Smooth muscle cell of the brain vasculature (primary cell): ENCODE measurements at places on chromosomes 1 and 21.

DNA sequence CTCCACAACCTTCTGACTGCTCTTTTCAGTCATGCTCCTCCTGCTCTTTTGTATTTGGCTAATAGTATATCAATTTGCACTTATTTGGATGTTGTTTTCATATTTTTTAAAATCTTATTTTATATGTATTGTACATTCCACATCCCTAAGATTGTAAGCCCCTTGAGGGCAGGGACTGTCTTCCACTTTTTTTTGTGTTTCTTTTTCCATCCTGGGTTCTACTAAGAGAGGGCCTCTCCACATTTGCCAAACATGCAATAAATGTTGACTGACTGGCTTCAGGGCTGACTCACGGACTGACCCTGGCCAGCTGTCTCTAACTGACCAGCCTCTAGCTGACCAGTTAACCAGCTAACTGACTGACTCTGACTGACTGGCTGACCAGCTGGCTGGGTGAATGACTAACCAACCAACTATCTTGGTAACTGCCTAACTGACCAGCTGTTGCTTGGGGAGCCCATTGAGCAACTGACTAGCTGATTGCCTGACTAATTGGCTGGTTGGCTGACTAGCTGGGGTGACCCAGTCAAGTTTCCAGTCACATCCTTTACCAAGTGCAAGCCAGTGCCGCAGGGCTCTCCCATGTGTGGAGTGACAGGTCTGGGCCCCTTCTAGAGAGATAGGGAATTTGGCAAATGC, 16.1 kb downstream of the CSF1 start:
- DNase-seq = no peak

DNA sequence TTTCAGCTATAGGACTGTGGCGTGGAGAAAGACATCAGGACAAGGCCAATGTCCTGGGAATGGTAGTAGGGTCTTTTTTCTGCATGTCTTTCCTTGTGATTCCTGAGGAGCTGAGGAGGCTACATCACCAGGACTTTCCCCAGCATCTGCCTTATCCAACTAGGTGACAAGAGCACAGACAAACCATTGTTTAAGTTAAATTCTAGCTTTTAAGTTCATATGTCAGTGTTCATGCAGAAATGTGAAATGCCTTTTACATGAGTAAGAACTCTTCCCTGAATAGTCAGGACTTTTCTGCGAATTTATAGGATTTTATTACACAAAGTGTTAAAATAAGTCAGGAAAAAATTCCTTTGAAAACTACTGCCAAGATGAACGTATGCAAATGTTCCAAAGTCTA, 154.2 kb downstream of the PTGER3 start:
- no peak for DNase-seq

- no peak for DNase-seq
Measured at GRCh38 chr1:30242722-30243457, 480.5 kb downstream of the MATN1 start.

- DNase-seq = no peak
Measured at GRCh38 chr1:82013702-82014101, 213.0 kb downstream of the ADGRL2 start.

- DNase-seq = no peak
Measured at GRCh38 chr1:155002464-155003226, at the start of gene ZBTB7B. Gene ZBTB7B, plus strand, starts transcription at chr1:155002802. Its CDS starts 11,859 bp downstream, at chr1:155014661.

GRCh38 chr1:114126261-114127095, 27.2 kb downstream of the SYT6 start:
- DNase-seq = no peak

GRCh38 chr1:205056188-205056611, 13.2 kb downstream of the CNTN2 start:
- no peak for DNase-seq

GRCh38 chr1:83554174-83554573, 444.8 kb downstream of the TTLL7 start:
- peak; percentile 2 for DNase-seq
